Stomach (tissue), 19 donors: ENCODE measurements at places on chromosomes 6 and 20.
A peak's percentile ranks its signal among the peaks of the same experiment; 100 is the strongest.

DNA sequence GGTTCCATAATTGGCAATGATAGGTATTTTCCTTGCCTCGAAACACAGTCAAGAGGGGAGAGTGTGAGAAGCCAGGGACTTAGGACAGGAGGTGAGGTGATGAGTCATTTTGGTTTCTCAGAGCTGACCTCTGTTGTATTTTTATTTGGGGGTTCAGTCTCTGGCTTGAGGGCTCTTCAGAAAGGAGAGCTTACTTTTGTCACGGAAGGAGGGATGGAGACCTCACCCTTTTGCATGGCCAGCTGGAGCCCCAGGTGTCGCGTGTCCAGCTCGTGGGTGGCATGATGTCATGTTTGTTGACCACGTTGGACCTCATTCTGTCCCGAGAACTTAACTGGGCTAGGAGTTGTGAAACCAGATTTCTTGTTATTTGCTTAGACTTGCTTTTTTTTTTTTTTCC, 293.9 kb downstream of the QKI start:
- DNase-seq, result no peak

- DNase-seq, result no peak
Observed at GRCh38 chr6:11876934-11877433, 98.4 kb upstream of the ADTRP start.

GRCh38 chr20:21047981-21048380, 58.2 kb downstream of the LINC00237 start:
- DNase-seq, result no peak

DNA sequence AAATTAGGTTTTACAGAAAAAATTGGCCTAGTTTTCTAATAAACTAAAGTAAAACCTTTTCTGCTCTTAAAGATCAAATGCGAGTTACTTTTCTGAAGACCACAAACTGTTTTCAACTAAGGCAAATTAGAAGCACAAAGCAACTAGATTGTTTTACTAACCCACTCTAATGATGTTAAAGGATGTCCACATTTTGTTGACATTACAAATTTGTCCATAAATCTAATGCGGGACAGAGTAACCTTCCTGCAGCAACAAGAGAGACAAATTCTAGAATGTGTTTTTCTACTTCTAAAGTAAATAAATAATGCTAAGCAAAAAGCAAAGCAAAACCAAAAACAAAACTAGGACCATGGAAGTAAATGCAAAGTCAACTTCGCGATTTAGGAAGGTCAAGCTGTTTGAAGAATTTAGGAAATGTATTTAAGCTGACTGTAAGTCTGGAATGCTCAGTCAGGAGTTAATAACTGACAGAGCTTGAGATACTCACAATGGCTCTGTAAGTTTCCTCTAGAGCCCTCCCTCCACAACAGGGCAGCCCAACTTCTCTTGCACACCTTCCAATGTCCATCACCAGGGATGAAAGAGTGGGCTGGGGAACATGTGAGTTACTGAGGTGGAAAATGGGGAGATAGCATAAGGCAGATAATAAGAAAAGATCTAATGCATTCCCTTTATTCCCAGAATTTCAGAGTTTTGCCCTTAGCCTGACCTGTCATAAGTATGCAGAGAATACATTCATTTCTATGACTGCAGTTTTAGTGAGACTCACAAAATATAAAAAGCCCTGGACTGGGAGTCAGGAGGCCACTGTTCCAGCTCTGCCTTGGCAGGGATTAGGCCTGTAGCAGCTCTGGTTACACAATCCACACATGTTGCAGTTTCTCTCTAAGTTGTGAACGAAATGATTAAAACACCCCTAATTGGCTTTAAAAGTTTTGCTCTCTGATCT, 158.8 kb downstream of the FOXA2 start:
- peak; percentile 33 for DNase-seq

DNA sequence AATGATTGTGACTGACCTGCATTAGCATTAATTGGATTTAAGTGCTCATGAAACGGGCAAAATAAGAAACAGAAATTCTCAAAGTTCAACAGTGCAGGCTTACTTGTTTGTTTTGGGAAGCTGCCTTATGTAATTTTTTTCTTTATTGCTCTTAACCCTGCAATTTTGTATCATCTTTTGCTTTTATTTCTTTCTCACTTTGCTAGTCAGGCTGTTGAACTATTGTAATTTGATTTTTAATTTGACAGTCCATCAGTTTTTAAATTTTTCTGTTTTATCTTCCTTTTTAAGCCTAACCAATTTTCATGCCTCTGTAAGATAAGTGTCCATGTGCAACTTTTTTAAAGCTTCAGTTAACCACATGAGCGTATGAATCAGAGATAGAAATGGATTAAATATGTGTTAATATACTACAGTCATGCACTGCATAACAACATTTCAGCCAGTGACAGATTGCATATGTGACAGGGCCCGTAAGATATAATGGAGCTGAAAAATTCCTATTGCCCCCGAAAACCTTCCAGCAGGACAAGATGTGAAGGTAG, 44.6 kb downstream of the PEX7 start:
- no peak for DNase-seq

GRCh38 chr6:135183002-135183531, 2.0 kb downstream of the MYB start:
- DNase-seq, result peak; percentile 65

DNA sequence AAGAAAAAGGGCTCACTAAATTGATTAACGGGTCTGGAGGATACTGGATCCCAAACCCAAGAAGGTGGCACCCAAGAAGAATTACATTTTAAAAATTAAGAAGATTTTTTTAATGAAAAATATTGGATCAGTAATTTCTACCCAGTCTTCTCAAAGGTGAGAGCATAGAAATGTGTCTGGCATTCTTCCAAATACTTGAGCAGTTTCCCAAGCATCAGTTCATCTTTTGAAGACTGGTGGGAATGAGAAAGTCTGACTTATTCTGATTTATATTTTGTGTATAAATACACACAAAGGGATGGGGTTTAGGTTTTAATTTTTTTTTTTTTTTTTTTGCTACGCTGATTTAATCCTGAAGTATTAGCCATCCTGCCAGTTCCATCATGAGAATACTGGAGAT, 3.3 kb downstream of the MGME1 start:
- no peak for DNase-seq

DNA sequence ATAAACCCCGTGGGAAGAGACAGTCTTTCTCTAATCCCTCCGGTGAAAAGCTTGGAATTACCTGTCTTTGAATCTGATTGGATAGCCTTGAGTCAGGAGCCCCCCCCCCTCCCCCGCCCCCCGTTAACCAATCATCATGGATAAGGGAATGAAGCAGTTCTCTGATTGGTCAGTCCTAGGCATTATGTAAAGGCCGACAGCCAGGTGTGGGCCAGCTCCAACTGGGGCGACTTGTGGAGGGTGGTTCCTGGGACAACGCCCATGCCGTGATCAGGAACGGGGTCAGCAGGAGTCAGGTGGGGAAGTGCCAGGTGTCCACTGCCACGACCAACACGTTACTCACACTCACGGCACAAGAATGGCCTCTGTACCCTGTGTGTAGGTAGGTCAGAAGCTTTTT, 406.8 kb upstream of the SULF2 start:
- DNase-seq, result no peak

GRCh38 chr6:128807577-128807976, 75.4 kb upstream of the LAMA2 start:
- DNase-seq, result no peak

- peak; percentile 41 for DNase-seq
Observed at GRCh38 chr6:166751051-166751595, 124.1 kb upstream of the RPS6KA2 start.

- DNase-seq, result no peak
Observed at GRCh38 chr6:1525364-1526038, 84.2 kb upstream of the FOXC1 start.

GRCh38 chr6:37624121-37624520, 73.6 kb downstream of the MDGA1 start:
- DNase-seq, result no peak
